Inflammatory macrophage (primary cell): ENCODE measurements at places on chromosomes 5 and 9.
A peak's percentile ranks its signal among the peaks of the same experiment; 100 is the strongest.

- DNase-seq: no peak
Observed at GRCh38 chr5:150599917-150600511, 40.4 kb upstream of the SYNPO start.

DNA sequence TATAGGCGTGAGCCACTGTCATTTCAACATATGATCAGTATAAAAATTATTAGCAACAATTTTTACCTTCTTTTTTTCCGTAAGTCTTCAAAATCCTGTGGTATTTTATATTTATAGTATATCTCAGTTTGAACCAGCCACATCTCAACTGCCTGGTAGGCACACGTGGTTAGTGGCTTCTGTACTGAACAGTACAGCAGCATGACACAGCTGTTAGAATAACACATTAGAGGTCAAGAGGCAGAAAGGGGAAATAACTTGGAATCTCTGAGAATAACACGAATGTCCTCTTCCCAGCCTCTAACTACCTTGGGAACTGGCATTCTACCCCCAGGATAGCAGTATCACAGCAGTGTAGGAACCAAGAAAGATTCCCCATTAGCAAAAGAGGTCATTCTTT lies 108.5 kb upstream of the IQGAP2 start:
- peak; percentile 79 for DNase-seq

GRCh38 chr5:169325273-169325672 lies 24.3 kb upstream of the SLIT3 start:
- DNase-seq: no peak

DNA sequence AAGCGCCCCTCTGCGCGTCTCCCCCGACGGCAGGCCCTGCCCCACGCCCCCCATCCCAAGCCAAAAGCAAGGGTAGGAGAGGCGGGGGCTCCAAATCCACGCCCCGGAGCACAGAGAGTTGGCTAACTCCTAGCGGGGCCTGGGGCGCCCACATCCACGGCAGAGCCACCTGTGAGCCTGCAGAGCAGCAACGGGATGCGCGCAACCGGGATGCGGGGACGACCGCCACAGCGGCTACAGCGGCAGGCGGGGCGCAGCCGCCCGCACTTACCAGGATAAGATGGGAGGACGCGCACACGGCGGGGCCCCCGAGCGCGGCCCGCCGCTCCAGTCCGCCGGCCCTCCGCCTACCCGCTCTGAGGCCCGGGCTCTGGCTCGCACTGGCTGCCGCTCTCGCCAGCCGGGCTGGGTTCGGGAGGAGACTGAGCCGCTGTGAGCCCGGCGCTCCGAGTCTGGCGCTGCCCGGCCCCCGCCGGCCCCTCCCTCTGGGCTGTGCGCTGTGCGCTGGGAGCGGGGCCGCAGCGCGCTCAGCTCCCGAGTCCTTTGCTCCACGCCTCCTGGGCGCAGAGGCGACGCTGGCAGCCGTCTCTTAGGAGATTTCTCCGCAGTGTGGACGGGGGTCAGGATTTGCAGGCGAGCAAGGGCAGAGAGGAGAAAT lies at the start of gene SLC24A2:
TSS of gene SLC24A2 (minus strand) at position 424 of the 658 bp plus-strand sequence.
- no peak for DNase-seq

DNA sequence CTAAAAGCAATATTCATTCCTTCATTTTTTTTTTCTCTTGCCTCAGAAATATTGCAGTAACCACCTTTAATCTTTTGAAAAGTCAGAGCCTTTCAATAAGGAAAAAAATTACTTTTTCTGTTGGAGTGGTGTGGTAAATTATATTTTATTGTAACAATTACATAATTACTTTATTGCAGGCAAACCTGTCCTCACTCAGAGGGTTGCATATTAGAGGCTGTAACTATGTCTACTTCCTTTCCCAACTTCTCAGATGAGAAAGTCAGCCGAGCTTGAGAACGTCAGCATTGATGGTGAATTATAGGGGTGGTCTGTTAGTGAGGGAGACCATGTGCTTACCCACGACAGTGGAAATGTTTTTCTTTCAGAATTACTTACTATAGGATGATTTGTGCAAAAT lies 611.8 kb downstream of the KIF4B start:
- no peak for DNase-seq

DNA sequence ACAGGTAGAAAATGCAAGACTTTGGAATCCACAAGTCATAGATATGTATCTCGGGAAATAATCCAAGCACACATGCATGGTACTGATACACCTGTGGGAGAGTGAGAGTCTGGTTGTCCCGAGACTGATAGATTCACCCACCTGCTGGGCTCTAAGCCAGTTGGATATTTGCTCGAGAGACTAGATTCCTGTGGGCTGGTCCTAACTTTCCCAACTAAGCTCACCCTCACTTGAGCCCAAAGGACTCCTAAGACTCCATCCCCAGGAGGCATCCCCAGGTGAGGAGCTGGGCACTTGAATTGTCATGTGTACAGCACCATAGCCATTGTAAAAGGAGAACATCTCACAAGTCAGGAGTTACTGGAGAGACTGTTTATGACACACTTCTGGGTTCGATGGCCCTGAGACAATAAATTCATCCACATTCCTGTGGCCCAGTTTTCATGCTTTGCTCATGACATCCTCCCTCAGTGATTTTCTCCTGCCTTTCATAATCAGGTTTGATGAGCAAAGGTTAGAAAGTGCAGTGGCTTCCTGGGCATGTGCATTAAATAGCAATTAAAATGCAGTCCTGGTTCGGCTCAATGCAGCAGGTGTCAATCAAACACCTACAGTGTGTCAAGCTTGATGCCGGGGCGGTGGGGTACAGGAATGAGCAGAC lies 18.1 kb downstream of the SLC1A1 start:
- DNase-seq: no peak

- no peak for DNase-seq
Observed at GRCh38 chr5:53090229-53090628, 19.3 kb downstream of the MOCS2 start.

- no peak for DNase-seq
Observed at GRCh38 chr9:97767891-97768290, 70.8 kb upstream of the XPA start.

DNA sequence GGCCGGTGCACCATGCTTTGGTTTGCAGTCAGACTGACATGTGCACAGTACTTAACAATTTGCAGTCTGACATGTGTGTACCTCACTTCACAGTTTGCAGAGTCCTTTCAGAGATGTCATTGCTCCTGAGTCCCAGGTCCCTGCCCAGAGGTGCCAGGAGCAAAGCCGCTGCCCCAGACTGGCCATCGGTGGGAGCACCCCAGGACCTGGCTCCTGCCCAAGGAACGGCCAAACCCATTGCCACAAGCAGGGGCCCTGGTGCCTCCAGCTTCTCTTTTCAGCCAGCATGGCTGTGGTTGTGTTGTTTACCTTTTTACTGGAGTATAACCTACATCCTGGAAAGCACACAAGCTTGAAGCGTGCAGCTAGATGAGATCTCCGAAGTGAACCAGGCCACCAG lies 28.6 kb downstream of the RASGEF1C start:
- no peak for DNase-seq

DNA sequence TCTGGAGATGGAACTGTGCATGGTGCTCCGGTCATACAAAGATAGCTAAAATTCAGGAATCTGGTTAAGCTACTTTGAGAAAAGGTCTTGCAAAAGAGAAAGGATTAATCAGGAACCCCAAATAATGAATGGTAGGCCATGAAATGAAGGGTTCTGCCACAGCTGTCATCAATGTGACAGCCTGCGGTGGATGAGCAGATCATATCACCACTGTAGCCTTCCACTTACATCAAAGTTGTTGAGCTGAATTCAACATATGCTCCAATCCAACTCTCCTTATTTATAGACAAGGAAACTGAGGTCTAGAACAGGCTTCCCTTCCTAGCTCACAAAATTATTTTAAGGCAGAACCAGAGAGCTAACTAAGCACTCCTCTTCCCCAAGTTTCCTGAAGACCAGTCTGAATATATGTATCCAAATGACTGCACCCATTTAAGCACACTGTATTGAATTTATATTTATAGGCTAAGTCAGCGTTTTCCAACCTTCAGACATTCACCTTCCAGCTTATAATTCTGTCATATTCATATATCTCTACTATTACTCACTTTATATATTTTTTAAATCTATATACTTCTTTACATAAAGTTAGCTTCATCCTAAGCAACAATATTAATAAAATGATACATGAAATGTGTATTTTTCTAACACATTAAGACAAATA lies 13.9 kb upstream of the PTGER4 start:
- DNase-seq: no peak

GRCh38 chr5:158869854-158870253 lies 229.9 kb downstream of the EBF1 start:
- DNase-seq: no peak

GRCh38 chr5:36041537-36041845 lies 25.2 kb downstream of the UGT3A2 start:
- no peak for DNase-seq

DNA sequence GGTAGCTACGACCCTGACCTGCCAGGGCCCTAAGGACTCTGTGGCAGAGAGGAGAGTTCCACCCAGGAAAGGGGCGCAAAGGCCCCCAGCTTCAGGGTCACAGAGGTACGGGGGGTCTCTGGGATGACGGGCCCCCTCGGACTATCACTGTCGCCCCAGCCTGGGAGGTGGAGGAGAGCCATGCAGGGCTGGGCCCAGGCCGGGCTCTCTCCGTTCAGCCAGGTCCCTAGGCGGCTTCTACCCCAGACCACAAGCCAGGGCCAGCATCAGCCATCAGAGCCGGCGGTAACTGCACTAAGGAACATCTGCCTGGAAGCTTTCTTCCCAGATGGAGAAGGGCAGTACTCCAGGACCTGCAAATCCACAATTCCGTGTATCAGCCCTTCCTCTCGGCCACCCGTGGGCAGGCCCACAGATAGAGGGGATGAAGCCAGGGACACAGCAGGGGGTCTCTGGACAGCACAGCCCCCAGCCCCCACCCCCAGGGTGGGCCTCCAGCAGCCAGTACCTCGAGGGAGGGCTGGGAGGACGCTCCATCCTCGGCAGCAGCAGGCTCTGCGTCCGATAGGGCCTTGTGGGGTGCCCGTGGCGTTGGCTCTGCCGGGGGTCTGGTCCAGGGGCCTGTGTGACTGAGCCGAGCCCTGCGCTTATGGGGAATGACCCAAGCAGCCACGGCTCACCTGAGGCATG lies 38.4 kb downstream of the NACC2 start:
- DNase-seq: no peak

DNA sequence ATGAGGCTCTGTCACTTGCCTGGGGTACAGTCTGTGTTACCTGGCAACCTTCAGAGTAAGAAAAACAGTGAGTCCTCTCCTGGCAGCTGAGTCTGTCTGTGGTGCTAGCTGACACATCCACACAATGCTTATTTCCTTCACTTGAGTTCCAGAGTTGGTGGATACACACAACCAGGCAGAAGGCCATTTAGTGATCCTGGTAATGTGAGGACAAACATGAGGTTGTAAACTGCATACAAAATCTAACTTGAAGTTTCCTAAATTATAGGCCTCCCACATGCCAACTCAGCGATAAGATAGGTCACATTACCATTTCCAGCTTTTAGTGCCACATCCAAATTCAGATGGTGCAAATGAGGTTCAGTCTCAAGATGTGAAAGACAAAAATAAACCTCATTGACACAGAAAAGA lies 125.5 kb downstream of the DCP2 start:
- DNase-seq: no peak
